Chondrocyte (in vitro differentiated cells): ENCODE measurements at places on chromosomes 1 and 21. TPM values are rescaled to one million over a fixed set of nuclear protein-coding genes. Genes with fewer than 3 reads are reported as not detected.

Gene RBP7
- 0.47 TPM in 1 of 3 replicates, not detected in the others for total RNA-seq

Gene FCRL2
- not detected in 3 replicates for total RNA-seq

Gene SPRR1A
- total RNA-seq = not detected in 3 replicates

DNA sequence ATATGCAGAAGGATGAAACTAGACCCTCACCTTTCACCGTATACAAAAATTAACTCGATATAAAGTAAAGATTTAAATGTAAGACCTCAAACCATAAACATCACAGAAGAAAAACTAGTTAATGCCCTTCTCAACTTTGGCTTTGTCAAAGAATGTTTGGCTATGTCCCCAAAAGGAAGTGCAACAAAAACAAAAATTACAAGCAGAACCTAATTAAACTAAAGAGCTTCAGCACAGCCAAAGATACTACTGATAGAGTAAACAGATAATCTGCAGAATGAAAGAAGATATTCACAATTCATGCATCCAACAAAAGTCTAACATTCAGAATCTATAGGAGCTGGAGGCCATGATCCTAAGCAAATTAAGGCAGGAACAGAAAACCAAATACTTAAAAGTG, 824.6 kb upstream of the NEGR1 start:
- DNase-seq = no peak
- no peak overlapping the region for H3K4me3 ChIP-seq
- H3K27me3 ChIP-seq = peaks cover 3% of the 10 kb centered on the region
- H3K36me3 ChIP-seq = peaks cover 2% of the 10 kb centered on the region
- no peaks in the 10 kb centered on the region for H3K4me1 ChIP-seq

- peaks cover 3% of the 10 kb centered on the region for H3K4me1 ChIP-seq
- no peak for DNase-seq
- H3K27ac ChIP-seq = no peak overlapping the region
- peaks cover 31% of the 10 kb centered on the region for H3K27me3 ChIP-seq
Measured at GRCh38 chr1:98793136-98793535, 131.6 kb downstream of the SNX7 start.

DNA sequence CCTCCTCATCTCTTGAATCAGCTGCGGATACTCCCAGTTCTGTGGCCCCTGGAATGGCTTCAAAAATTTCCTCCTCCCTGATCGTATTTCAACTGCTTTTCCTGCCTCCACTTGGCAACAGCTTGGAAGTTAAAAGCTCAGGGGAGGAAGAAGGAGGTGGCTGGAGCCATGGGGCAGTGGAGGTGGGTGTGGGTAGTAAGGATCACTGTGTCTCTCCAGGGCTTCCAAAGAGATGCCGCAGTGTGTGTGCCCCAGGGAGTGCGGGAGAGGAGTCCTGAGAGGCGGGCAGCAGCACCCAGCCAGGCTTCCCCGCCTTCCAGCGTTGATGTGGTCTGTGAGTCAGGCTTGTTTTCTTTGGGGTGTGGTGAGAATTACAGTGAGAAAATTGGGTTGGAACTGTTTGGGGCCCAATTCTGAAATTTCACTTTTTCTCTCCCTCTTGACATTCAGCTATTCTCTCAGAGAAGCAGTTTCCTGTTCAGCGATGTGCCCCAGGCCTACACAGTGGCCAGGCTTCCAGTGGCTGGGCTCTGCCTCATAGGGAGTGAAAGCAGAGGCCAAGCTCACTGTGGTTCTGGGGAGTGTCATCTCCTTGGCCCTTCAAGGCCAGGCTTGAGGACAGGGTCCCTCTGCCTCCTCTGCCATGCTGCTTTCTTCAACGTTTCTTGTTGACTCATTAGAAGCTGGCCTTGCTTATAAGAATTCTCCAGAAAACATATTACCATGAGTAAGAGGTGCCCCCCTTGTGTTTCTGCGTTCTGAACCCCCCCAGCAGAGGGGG, 69.0 kb downstream of the PGM1 start:
- no peaks in the 10 kb centered on the region for H3K27me3 ChIP-seq
- peaks cover 13% of the 10 kb centered on the region for H3K36me3 ChIP-seq
- no peak for DNase-seq
- peak overlapping the region; percentile 89 for H3K27ac ChIP-seq
- no peak overlapping the region for H3K4me3 ChIP-seq

DNA sequence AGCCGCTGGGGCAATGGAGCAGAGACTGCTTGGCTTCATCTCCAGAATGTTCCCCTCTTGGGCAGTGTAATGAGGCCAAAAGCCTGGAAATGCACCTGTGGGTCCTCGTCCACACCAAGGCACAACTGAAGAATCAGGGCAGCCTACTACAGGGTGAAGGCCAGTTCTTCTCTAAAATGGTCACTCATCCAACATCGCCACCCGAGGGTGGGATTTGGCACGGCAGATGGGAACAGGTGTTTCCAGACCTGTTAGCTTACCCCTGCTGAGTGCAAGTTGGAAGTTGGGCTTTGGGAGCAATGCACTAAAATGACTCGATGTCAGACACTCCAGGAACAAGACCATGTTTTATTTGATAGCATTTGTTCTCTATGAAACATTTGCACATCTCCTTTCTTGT, 543.7 kb downstream of the NPHP4 start:
- H3K4me3 ChIP-seq = no peak overlapping the region
- no peak for DNase-seq
- H3K27ac ChIP-seq = no peak overlapping the region

DNA sequence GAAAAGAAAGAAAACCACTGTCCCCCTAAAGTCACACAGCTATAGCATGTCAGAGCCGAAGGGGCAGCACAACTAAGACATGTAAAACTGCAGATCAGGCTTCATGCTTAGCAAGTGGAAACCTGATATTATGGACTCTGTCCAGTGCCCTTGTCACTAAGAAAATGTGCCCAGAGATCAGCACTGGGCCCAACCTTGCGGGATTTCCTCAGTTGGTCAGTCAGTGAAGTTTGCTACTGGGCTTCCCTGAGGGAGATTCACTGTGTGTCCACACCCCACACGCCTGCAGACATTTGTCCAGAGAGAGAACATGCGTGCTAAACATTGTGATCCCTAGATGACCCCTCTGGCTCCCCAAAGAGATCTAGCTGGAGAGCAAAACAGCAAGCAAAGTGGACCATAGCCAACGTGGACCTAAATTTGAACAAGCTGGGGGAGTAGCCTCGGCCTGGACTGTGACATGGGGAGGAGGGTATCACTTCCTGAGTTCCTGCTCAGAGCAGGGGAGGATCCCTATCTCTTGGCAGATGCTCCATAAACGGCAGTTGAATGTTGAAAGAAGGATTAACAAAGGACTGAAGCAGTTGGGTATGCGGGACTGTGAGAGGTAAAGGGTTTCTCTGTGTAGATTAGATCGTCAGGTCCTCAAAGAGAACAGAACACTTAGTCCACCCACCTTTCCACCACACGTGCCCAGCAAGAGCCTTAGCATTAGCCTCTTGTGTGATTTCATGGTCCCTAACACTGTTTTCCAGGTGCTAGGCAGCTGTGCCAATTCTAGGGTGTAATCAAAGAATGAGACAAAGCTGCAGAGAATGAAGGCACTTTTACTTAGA, 53.6 kb downstream of the GLUL start:
- no peak for DNase-seq
- H3K36me3 ChIP-seq = no peaks in the 10 kb centered on the region
- H3K27me3 ChIP-seq = peaks cover 26% of the 10 kb centered on the region
- H3K27ac ChIP-seq = no peak overlapping the region

GRCh38 chr1:35568975-35569395, 4.1 kb upstream of the TFAP2E start:
- peaks cover 22% of the 10 kb centered on the region for H3K27me3 ChIP-seq
- no peak overlapping the region for H3K27ac ChIP-seq
- peaks cover 9% of the 10 kb centered on the region for H3K36me3 ChIP-seq
- H3K4me1 ChIP-seq = peaks cover 24% of the 10 kb centered on the region
- no peak for DNase-seq

GRCh38 chr21:45582128-45582527, 39.9 kb upstream of the SLC19A1 start:
- no peak for DNase-seq
- H3K27me3 ChIP-seq = peaks cover 9% of the 10 kb centered on the region
- no peaks in the 10 kb centered on the region for H3K4me1 ChIP-seq
- no peak overlapping the region for H3K4me3 ChIP-seq
